Psoas muscle (tissue), 8 donors: ENCODE measurements at places on chromosomes 11 and 22.

- H3K27me3 ChIP-seq = no peaks in the 10 kb centered on the region
- DNase-seq = no peak
- H3K4me1 ChIP-seq = no peaks in the 10 kb centered on the region
- no peaks in the 10 kb centered on the region for H3K36me3 ChIP-seq
- H3K27ac ChIP-seq = no peak overlapping the region
- H3K4me3 ChIP-seq = no peak overlapping the region
Measured at GRCh38 chr11:117273550-117274289, 17.4 kb upstream of the BACE1-AS start.

DNA sequence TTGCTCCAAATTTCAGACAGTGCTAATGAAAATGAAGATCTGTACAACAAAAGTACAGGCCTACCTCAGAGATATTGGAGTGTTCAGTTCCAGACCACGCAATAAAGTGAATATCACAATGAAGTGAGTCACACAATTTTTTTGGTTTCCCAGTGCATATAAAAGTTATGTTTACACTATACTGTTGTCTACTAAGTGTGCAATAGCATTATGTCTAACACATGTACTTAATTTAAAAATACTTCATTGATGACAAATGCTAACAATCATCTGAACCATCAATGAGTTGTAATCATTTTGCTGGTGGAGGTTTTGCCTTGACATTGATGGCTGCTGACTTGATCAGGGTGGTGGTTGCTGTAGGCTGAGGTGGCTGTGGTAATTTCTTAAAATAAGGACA is 60.6 kb upstream of the E2F8 start:
- no peaks in the 10 kb centered on the region for H3K4me1 ChIP-seq
- no peak overlapping the region for H3K4me3 ChIP-seq
- H3K36me3 ChIP-seq = no peaks in the 10 kb centered on the region

- DNase-seq = no peak
- H3K27ac ChIP-seq = no peak overlapping the region
- no peak overlapping the region for H3K4me3 ChIP-seq
- no peaks in the 10 kb centered on the region for H3K36me3 ChIP-seq
Measured at GRCh38 chr11:34292111-34292510, 65.7 kb downstream of the ABTB2 start.

DNA sequence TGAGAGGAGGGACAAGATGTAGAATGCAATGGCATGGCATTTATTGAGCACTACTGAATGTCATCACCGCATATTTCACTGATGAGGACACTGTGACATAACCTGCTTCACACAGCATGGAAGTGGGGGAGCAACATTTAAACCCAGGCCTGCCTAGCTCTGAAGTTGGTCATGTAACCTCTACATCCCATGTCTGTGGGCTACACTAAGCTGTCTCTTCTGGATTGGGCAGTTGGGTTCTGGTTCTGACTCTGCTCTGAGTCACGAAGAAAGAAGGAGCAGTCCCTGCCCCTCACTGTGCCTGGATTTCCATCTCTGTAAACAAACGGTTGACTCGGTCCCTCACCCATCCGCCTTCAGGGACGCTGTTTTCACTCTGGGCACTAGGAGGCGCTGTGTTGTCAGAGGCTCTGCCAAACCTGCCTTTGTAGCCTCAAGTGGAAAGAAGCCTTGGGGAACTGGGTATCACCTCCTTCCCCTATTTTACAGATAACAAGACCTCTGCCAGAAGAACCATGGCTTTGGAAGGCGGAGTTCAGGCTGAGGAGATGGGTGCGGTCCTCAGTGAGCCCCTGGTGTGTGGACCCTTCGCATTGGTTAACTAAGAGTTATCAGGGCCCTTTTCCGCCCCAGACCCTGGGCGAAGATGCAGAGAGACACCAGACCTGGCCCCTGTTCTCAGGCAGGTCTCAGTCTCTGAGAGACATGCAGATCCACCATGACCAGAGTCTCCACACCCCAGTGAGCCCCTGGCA is 12.7 kb upstream of the ARHGEF17 start:
- H3K4me1 ChIP-seq = no peaks in the 10 kb centered on the region
- DNase-seq = peak; percentile 61
- no peaks in the 10 kb centered on the region for H3K27me3 ChIP-seq
- no peak overlapping the region for H3K4me3 ChIP-seq

GRCh38 chr11:22106566-22106965 is 86.3 kb upstream of the ANO5 start:
- no peak overlapping the region for H3K27ac ChIP-seq
- no peaks in the 10 kb centered on the region for H3K4me1 ChIP-seq
- no peak overlapping the region for H3K4me3 ChIP-seq
- no peaks in the 10 kb centered on the region for H3K36me3 ChIP-seq

- no peak for DNase-seq
- H3K27me3 ChIP-seq = no peaks in the 10 kb centered on the region
- H3K4me1 ChIP-seq = peaks cover 21% of the 10 kb centered on the region
Measured at GRCh38 chr22:29081517-29082236, 8.8 kb downstream of the KREMEN1 start.

DNA sequence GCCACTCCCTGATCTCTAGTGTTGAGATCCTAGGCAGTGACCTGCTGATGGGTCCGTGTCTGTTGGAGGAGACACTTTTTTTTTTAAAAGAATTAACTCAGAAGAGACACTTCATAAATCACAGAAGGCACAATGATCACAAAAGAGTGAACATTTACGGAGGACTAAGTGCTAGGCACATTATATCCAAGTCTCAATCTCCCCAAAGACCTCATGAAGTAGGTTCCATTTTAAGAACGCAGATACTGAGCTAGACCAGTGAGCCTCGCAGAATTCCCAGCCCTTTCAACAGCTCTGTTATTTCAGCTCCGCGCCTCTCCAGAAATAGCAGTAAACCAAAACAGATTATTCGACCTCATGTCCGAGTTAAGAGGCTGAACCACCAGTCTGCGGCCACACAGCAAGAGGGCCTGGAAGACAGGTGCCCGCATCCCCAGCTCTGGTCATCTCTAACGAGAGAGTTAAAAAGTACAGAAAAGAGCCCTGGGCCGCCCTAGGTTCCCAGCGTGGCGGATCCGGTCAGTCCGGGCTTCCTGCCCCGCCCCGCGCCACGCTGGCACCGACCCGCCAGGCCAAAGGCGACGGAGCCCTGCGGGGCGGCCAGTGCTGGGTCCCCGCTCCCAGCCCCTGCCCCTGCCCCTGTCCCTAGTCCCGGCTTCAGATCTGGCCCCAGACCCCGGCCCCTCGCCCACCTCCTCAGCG is 612 bp downstream of the XBP1 start:
- H3K4me3 ChIP-seq = peak overlapping the region; percentile 82
- peak overlapping the region; percentile 100 for H3K27ac ChIP-seq
- peak; percentile 79 for DNase-seq
- peaks cover 42% of the 10 kb centered on the region for H3K36me3 ChIP-seq
- H3K27me3 ChIP-seq = no peaks in the 10 kb centered on the region

GRCh38 chr22:47561766-47562165 is 799.3 kb downstream of the TBC1D22A start:
- no peak for DNase-seq
- no peak overlapping the region for H3K4me3 ChIP-seq
- no peaks in the 10 kb centered on the region for H3K27me3 ChIP-seq
- H3K36me3 ChIP-seq = no peaks in the 10 kb centered on the region
- H3K4me1 ChIP-seq = no peaks in the 10 kb centered on the region

DNA sequence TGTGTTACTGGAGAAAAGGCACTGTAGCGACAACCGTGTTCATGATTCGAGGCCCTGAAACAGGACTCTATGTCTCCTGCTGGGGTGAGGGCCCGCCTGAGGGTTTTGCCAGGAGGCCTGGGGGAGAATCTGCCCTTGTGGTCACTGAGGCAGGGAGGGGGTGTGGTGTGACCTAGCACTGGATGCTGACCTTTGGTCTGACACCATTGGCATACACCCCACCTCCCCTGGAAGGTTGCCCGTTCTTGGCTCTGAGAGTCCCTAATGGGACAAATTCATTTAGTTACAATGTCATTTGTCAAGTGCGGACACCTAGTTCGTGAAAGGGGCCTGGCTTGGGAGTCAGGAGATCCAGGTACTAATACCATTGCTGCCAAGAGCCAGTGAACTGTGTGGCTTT is 29.0 kb downstream of the NECTIN1 start:
- no peaks in the 10 kb centered on the region for H3K36me3 ChIP-seq
- no peaks in the 10 kb centered on the region for H3K27me3 ChIP-seq
- no peak overlapping the region for H3K27ac ChIP-seq
- H3K4me3 ChIP-seq = no peak overlapping the region

DNA sequence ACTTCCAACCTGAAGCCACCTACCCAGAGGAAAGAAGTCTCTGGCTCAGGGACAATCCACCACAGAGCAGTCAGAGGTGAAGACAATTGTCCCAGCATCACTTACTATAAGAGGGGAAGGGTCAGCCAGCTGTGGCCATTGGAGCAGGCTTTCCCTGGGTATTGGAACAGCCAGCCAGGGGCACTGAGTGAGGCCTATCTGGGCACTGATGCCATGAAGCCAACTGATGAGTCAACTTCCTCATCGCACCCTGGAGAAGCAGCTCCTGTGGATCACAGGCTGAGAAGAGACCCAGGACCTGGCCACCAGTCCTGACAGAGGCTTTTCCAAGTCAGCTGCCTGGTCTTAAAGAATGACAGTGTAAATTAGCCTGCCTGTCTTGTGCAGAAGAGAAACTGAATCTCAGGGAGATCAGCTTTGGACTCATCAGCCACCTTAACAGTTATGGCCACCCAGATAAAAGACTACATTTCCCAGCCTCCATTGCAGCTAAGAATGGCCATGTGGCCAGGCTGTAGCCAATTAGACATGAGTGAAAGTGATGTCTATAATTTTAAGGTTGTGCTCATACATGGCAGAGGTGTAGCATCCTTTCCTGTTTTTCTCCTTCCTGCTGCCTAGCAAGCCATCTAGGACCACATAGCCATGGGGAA is 19.0 kb downstream of the CHST1 start:
- H3K4me3 ChIP-seq = no peak overlapping the region
- no peaks in the 10 kb centered on the region for H3K36me3 ChIP-seq
- no peaks in the 10 kb centered on the region for H3K4me1 ChIP-seq

GRCh38 chr11:72739240-72740059 is 12.8 kb downstream of the ARAP1 start:
- peaks cover 12% of the 10 kb centered on the region for H3K4me1 ChIP-seq
- H3K27me3 ChIP-seq = no peaks in the 10 kb centered on the region
- no peak overlapping the region for H3K4me3 ChIP-seq
- no peaks in the 10 kb centered on the region for H3K36me3 ChIP-seq
- peak overlapping the region; percentile 9 for H3K27ac ChIP-seq
- no peak for DNase-seq

DNA sequence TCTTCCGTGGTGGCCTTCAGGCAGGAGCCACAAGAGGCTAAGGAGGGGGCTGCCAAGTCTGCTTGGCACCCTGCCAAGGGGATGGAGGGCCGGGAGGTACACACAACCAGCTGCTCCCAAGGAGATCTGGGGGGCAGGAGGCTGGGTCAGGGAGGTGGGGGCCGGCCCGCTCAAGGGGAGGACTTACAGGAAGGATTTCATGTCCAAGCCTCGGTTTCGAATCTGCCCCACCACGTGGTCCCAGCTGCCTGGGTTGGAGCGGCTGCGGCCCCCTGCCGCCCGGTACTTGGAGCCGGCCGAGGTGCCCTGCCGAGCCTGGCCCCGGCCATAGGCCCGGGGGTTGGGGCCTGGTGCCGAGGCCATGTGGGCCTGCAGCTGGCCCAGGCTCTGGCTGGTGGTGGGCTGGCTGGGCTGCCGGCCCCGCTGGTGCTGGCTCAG is 33.5 kb downstream of the LRRC10B start:
- no peak overlapping the region for H3K27ac ChIP-seq
- no peaks in the 10 kb centered on the region for H3K36me3 ChIP-seq
- H3K4me1 ChIP-seq = peaks cover 5% of the 10 kb centered on the region
- DNase-seq = no peak
- H3K27me3 ChIP-seq = peaks cover 11% of the 10 kb centered on the region
- H3K4me3 ChIP-seq = no peak overlapping the region

- no peak overlapping the region for H3K4me3 ChIP-seq
- no peaks in the 10 kb centered on the region for H3K36me3 ChIP-seq
- DNase-seq = no peak
Measured at GRCh38 chr11:107042748-107043147, 24.5 kb upstream of the GUCY1A2 start.

DNA sequence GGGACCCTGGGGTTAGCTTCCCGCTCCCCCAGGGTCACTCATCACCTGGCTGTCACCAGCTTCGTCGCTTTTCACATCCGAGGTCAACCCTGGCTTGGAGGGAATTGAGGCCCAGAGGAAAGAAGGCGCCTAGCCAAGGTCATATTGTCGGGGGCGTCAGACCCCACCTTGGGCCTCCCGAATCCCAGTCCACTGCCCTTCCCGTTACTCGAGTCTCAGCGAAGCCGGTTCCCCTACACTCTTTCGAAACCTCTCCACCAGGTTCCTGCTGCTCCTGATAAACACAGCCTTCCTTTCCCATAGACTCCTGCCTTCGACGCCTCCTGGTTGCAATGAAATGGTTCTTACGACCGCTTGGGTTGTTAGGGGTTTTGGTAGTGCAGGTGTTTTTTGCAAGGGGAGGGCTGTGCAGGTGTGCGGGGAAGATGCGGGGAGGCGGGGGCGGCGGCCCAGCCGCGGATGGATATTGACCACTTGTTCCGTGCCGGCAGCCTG is 642 bp downstream of the NAA40 start:
- H3K27me3 ChIP-seq = no peaks in the 10 kb centered on the region
- H3K27ac ChIP-seq = peak overlapping the region; percentile 82
- peaks cover 14% of the 10 kb centered on the region for H3K4me1 ChIP-seq
- H3K36me3 ChIP-seq = no peaks in the 10 kb centered on the region
- H3K4me3 ChIP-seq = peak overlapping the region; percentile 79
- no peak for DNase-seq

- no peaks in the 10 kb centered on the region for H3K36me3 ChIP-seq
- DNase-seq = peak; percentile 42
- peaks cover 12% of the 10 kb centered on the region for H3K4me1 ChIP-seq
- H3K27ac ChIP-seq = peak overlapping the region; percentile 65
- no peak overlapping the region for H3K4me3 ChIP-seq
Measured at GRCh38 chr22:23823331-23823791, 15.4 kb downstream of the DERL3 start.

DNA sequence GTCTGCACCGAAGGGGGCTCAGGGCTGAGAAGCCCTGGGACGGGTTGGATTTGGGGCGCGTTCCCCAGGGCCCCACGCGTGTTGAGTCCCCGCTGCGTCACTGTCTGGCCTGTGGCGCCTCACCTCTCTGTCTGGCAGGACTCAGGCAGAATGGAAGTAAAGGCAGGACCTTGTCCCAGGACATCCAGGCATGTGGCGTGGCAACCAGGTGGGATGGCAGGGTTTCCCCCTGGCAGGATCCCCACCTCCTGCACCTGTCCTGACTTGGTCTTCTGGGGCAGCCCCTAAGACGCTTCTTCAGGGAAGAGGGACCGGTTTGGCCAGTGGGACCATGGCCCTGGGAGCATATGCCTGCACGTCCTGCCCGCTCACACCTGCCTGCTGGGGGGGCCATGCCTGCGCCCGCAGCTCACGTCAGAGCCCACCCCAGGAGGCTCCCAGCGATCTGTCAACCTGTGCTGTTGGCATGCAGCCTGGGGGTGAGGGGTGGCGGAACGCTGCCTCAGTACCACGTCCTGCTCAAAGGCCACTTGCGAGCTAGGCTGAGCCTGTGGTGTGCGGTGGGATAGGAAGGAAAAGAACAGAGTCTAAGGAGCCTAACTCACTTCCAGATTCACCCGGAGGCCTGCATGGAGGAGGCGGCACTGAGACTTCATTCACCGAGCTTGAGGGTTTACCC is 72.7 kb downstream of the KCNQ1 start:
- H3K4me1 ChIP-seq = no peaks in the 10 kb centered on the region
- H3K4me3 ChIP-seq = no peak overlapping the region

- no peaks in the 10 kb centered on the region for H3K4me1 ChIP-seq
- DNase-seq = no peak
- no peak overlapping the region for H3K27ac ChIP-seq
Measured at GRCh38 chr11:4118107-4118506, 23.5 kb downstream of the RRM1 start.
